ENCODE measurements at places on chromosomes 11 and 22. TPM values are rescaled to one million over a fixed set of nuclear protein-coding genes. Genes with fewer than 3 reads are reported as not detected.
A peak's percentile ranks its signal among the peaks of the same experiment; 100 is the strongest.

DNA sequence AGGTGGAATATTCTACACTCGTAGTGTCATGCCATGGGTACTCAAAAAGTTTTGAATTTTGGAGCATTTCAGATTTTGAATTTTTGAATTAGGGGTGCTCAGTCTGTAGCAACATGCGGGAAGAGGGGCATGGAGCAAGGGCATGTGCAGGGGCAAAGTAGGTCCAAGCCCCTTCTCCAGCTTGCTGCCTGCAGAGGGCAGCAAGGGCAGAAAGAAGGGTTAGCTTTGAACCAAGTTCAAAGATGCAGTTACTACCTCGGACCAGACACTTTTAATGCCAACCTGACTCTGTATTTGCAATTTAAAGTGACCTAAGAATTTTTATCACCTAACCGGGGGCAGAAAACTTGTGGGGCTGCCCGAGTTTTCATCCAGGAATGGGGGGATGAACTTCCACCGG is 68.2 kb downstream of the CD82 start:
- DNase-seq, result peak; percentile 62

GRCh38 chr11:86869966-86870570 is 69.7 kb downstream of the PRSS23 start:
- peak; percentile 81 for DNase-seq

- DNase-seq, result no peak
These were observed 14.9 kb downstream of the USP47 start for GRCh38 chr11:11856638-11857037.

DNA sequence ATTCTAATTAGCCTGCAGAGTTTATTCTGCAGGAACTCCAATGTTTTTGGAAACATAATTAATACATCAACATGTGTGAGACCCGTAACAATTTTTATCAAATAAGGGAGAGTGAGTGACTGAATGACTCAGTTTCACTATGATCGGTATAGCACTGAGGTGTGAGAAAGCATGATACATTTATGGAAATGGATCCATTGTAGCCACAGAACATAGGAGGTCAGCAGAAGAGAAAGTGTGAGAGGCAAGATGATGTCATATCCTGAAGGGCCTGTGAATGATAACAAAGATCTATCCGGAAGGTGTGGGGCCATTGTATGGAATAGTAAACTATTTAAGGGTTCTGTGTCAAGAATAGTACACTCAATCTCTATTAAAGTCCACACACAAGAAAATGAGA is 1406.1 kb upstream of the TENM4 start:
- DNase-seq, result no peak

GRCh38 chr22:30245985-30246813 is at the start of gene LIF:
Gene LIF (minus strand): TSS chr22:30246759. CDS start chr22:30246695, 64 bp downstream.
- no peak for DNase-seq

The KCNK7 gene
- total RNA-seq, result 0.54 TPM

The FAT3 gene
- total RNA-seq, result 1.3 TPM

The NOX4 gene
- total RNA-seq, result 11.4 TPM

The NXPE2 gene
- 0.99 TPM for total RNA-seq

The CNGA4 gene
- not detected for total RNA-seq

All from sigmoid colon (tissue), 7 donors.